ENCODE measurements at places on chromosomes 2 and 18.

DNA sequence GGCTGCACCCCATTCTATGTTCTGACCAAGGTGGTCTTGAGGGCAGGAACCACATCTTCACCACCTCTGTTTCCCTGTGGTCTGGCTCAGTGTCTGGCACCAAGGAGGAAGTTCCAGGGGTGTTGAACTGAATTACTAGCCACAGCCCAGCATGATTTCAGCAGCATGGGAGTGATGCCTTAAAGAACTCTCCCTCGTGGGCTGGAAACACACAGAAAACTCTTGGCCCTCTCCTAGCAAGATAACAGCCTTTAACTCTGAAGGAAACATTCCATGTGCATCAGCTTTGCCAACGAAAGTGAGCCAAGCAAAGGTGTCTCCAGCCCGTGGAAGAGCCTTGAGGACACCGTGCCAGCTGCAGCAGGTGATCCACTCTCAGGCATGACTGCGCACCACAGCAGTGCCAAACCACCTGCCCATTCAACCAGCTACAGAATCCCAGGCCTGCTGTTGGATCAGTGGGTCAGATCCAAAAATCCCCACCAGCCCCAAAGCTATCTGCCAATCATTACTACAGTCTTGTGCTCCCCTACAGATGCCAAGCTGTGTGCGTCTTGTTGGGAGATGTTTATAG lies 124.8 kb downstream of the TTC32 start:
- no peak for DNase-seq

DNA sequence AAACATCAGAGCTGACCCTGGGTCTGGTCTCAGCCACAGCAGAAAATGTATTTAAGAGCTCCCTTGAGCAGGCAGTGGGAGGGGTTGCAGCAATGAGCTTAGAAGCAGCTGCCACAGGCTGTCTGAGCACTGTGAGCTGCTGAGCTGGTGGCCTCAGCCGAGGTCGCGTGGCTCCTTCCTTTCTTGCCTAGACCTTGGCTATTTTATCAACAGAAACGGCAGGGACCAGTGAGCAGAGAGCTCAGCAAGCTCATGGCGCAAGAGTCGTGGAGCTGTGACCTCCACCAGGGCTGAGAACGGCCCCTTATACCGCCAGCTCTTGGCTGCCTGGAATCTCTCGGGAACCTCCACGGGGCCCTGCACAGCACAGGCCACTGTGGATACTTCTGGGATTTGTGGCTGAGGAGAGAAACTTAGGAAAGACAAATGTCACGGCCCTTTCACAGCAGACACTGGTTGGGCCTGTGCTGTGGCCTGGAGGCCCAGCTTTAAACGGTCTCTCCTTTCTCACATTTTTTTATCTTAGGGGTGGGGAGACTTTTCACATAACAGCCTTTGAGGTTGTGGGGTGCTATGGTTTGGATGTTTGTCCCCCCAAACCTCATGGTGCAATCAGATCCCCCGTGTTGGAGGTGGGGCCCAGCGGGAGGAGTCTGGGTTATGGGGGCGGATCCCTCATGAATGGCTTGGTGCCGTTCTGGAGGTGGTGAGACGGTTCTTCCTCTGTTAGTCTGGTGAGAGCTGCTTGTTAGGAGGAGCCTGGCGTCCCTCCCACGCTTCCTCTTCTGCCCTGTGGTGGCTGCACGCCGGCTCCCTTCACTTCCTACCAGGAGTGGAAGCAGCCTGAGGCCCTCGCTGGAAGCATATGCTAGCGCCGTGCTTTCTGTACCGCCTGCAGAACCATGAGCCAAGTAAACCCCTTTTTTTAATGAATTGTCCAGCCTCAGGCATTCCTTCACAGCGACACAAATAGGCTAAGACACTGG lies 1.7 kb downstream of the ALLC start:
- no peak for DNase-seq

DNA sequence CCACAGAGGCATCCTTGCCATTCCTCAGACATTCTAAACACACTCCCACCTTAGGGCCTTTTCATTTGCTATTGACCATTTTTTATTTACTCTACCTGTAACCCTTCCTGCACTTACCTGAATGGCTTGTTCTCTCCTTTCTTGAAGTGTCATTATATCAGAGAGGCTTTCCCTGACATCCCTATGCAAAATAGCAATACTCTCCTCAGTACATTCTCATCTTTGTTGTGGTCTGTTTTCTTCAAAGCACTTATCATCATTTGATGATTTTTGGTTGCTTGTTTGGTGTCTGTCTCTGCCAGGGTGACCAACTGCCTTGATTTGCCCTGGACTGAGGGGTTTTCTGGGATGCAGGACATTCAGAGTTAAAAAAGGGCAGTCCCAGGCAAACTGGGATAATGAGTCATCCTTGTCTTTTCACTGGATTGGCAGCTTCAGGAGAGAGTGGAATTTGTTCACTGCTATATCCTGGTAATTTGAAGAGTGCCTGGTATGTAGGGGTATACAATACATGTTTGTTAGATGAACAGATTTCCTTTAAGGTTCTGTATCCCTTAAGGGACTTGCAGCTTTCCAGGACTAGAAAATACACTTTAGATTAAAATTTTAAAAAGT lies 102.4 kb downstream of the BABAM2 start:
- no peak for DNase-seq

- DNase-seq = no peak
These were observed 119.1 kb upstream of the LYPD1 start for GRCh38 chr2:132789066-132789465.

DNA sequence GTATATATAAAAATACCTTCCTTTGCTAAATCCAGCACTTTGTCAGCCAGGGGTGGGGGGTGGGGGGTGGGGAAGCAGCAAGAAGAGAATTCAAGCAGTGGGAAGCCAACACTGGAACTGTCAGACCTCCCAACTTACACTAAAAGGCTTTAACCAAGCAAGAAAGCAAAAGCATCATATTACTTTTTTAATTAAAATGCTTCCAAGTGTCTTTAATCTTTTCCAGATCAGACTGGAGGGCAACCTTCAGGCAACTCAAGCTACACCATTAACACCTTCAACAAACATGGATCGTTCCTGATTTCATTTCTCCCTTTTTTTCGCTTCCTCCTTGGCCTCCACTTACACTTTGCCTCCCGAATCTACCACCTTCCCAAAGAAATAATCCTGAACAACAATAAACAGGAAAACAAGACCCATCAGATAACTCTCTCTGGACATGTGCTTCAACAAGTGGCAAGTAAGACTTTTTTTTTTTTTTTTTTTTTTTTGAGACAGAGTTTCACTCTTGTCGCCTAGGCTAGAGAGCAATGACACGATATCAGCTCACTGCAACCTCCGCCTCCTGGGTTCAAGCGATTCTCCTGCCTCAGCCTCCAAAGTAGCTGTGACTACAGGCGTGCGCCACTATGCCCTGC lies 35.5 kb downstream of the ZNF521 start:
- no peak for DNase-seq

- DNase-seq = no peak
These were observed 4.6 kb downstream of the TTR start for GRCh38 chr18:31596081-31596872.

DNA sequence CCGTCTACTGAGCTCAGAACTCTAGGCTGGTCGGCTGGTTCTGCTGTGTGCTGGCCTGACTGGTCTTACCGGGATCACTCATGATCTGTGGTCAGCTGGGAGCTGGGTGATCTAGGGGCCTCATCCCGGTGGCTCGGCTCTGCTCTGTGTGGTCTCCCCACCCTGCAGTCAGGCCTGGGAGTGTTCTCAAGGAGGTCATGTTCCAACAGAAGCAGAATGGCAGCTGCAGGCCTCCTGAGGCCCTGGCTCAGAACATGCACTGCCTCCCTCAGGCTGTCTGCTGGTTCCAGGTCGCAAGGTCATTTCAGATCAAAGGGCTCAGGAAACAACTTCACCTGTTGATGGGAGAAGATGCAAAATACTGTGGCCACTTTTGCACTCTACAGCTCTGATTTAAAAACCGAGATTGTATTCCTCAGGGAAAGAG lies 81.1 kb upstream of the RFX8 start:
- no peak for DNase-seq

DNA sequence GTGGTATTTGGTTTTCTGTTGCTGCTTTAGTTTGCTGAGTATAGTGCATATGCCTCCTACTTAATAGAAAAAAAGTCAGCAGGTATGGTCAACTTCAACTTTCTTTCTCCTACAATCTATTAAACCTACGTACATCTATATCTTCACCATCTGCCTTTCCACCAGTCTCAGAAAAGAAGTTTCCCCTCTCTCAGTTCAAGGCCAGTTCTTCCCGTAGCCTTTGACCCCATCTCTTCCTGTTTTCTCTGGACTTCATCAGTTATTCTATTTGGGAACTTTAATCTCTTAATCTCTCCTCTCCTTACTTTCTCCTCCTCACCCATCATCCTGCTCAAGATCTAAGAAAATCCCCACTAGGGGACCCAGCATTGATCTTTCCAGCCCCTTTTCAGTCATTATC lies 5.7 kb downstream of the PTRHD1 start:
- DNase-seq = no peak

GRCh38 chr2:33522576-33522975 lies 46.1 kb downstream of the RASGRP3 start:
- no peak for DNase-seq

DNA sequence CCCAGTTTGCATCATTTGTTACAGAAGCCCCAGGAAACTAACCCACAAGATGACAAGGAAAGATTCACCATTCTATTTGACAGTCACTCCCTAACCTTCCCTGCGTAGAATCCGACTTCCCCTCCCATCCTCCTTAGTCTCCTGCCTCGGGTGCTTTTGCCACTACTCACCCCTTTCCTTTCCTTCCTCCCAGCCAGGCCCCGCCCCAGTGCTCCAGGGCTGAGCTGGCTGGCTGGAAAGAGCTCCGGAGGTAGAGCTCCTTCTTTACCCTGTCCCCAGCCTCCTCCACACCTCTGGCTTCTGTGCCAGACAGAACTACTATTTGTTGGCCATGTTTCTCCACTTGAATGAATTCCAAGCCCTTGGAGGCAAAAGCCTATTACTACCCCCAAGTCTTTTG lies 317.6 kb upstream of the NCKAP5 start:
- no peak for DNase-seq

GRCh38 chr2:152647552-152647951 lies 69.7 kb downstream of the PRPF40A start:
- DNase-seq = no peak

DNA sequence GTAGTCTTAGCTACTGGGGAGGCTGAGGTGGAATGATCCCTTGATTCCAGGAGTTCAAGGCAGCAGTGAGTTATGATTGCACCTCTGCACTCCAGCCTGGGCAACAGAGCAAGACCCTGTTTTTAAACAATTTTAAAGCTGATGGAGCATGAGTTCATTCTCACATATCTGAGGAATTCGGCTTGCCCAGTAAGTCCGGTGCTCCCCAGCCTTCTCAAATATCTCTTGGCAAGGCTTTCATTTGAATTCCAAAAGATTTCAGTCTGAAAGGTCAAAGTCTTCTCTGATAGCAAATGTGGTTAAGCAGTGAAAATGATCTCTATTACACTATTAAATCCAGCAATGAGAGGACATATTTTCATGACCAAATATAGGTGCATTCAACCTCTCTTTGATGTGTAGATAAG lies 27.9 kb downstream of the PIEZO2 start:
- DNase-seq = no peak

DNA sequence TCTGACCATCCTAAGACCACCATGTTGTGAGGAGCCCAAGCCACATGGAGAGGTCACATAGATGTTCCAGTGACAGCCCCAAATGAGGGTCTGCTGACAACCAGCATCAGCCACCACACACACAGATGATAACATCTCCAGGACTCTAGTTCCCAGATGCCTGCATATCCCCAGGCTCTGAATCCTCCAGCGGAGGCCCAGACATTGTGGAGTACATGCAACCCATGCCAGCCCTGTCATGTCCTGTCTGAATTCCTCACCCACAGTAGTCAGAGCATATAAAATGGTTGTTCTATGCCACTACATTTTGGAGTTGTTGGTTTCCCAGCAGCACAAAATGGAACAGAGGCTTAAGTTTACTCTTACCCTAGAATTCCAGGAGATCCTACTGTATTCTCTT lies 122.0 kb upstream of the SLC35G4 start:
- DNase-seq = no peak

DNA sequence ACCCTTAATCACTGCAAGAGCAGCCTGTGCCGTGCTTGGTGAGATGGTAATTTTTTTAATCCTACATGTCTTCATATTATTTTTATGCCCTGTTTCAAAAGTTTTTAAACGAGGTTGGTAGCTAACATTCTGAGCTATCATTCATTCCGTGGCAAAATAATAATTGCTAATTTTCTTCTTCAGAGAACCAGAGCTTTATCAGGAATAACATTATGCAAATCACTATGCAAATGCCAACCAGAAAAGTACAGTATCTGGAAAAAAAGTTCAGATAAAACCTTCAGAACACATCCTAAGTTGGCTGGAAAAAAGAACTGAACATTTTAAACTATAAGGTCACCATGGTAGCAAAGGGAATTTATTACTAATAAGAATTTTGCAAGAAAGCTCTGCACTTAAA lies 165.1 kb upstream of the NABP1 start:
- DNase-seq = no peak

- DNase-seq = no peak
These were observed 9.8 kb upstream of the FZD7 start for GRCh38 chr2:202023904-202024266.

GRCh38 chr18:48992791-48993555 lies 42.2 kb upstream of the SMAD7 start:
- DNase-seq = no peak

- no peak for DNase-seq
These were observed 135.9 kb upstream of the ID2 start for GRCh38 chr2:8545695-8546611.

DNA sequence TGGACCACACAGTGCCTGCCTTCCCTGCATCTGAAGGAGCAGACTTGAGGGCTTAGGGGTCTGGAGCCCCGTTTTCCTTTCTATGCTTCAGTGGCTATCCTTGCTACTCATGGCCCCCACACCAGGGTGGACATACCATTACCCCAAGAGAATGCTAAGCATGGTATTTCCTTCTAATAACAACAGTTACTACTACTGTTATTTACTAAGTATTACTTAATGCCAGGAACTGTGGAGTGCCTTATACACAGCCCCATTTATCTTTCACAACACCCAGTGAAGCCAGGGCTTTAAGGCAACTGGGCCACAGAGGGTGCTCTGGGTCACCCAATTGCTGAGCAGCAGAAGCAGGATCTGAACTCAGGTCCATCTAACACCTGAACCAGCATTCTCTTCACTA lies 5.8 kb upstream of the PAX8 start:
- DNase-seq = no peak

DNA sequence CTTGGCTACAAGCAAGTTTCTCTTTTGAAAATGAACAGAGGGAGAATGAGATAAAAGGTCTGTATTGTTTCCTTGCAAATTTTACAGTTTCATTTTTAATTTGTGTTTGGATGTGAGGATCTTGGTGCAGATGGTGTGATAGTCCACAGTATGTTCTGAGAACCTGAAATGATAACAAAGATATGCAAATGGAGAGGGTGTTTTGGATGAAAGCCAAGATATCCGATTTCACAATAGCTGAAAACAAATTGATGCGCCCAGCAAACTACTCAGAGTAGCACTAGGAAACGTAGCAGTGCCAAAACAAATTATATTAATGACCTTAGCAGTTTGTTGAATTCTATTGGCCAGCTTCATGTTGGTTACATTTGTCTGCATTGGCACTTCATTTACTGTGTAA lies 683.5 kb downstream of the TMEM182 start:
- DNase-seq = no peak

All from activated CD4-positive, alpha-beta T cell treated with anti-CD3 and anti-CD28 coated beads for 24 hours (primary cell).